ENCODE measurements at places on chromosomes 2 and 18. TPM values are rescaled to one million over a fixed set of nuclear protein-coding genes. Genes with fewer than 3 reads are reported as not detected.

The MATN3 gene
- polyA plus RNA-seq, result 3.0 TPM

The MC5R gene
- polyA plus RNA-seq, result 1.1 TPM

The TMEM200C gene
- 3.4 TPM for polyA plus RNA-seq

The IL36G gene
- polyA plus RNA-seq, result 0.06 TPM

The NAT8 gene
- polyA plus RNA-seq, result not detected
